ENCODE measurements at places on chromosomes 1 and 21. TPM values are rescaled to one million over a fixed set of nuclear protein-coding genes. Genes with fewer than 3 reads are reported as not detected.

Gene CD5L
- total RNA-seq, result not detected

Gene CD244
- total RNA-seq, result not detected

Gene CD1B
- not detected for total RNA-seq

Gene CTSS
- total RNA-seq, result 1.5 TPM

Gene RGS5
- 6.9 TPM for total RNA-seq

All from A375 (cell line).